ENCODE measurements at places on chromosomes 5 and 9.

DNA sequence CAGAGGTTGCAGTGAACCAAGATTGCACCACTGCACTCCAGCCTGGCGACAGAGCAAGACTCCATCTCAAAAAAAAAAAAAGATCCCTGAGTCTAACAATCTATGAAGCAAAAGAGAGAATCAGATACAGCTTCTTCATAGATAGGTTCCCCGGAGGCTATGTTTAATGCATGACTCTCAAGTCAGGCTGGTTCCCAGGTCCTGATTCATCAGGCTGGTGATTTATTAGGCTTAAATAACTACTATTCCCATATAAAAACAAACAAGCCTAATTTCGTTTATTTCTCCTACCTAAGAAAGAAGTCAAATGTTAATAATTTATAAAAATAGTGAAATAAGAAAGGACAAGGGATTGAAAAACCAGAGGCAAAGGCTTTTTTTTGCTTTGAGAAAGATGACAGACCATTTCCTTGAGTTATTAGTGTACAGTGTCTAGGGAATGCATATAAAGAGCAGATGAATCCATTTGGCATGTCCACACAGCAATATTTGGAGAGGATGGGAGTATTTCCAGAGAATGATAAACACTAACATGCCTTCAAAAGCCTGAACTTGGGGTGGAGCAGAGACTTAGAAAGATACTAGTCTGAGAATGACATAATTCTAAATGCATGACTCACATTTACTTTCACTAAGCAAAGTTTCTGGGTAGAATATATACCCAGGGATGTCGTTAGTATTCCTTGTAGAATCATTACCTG lies 115.3 kb downstream of the NREP start:
- peak; percentile 76 for DNase-seq

- DNase-seq: no peak
Measured at GRCh38 chr9:106972082-106972481, 109.1 kb downstream of the ZNF462 start.

GRCh38 chr9:89602978-89603766 lies 1.6 kb upstream of the GADD45G start:
- DNase-seq: peak; percentile 72

DNA sequence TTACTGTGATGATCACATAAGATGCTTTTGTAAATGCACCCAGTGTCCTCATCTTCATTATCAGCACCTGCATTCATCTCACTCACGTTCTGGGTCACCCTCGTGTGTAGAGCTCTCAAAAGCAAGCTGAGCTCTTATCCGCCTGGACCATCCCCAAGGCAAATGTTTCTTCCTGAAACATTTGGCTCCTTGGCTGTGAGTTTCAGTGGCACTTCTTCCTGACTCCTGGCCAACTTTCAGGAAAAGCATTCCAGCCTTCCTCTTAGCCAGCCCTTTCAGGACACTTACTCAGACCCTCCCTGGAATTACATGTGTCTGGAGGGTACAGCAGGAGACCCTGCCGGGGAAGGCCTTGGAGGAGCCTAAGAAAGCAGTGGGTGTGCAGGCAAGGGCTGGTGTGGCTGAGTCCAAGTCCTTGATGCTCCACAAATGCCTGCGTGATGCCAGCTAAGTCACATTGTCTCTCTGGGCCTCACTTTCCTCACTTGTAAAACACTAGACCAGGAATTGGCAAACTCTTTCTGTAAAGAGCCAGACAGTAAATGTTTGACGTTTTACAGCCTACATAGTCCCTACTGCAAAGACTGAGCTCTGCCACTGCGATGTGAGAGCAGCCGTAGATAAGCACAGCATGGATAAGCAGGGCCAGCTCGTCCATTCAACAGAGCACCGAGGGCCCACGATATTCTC lies 72.1 kb downstream of the PDE6A start:
- peak; percentile 22 for DNase-seq

DNA sequence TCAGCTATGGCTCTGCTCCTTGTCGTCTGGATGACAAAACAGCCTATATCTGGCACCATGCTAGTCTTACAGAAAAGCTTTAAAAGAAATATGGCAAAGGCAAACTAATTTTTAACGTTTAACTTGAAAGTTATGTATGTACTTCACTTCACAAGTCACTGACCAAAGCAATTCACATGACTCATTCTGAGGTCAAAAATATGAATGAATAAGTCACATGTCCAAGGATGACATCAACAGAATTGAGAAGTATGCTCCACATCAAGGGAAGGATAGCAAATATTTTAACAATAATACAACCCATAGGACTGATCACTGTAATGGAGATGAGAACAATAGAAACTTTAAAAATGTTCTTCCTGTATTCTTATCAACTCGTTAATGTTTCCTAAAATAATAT lies 1072.6 kb upstream of the NUDT12 start:
- peak; percentile 8 for DNase-seq

DNA sequence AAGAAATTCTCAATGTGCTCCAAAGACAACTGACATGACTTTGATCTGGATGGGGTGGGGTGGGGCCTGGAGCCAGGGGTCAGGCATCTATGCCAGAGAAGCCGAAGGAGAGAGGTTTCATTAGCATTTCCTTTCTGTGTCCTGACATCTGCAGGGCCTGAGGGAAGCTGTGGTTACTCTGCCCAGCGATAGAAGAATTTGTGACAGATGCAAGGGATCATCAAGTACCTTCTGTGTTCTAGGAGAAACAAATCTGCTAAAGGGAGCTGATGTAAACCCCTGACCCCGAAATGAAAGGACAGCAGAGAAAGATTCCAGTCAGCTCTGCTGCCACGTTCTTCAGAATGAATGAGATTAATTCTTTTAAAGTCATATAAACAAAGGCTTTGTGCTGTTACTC lies 335.7 kb downstream of the PRELID2 start:
- peak; percentile 37 for DNase-seq

DNA sequence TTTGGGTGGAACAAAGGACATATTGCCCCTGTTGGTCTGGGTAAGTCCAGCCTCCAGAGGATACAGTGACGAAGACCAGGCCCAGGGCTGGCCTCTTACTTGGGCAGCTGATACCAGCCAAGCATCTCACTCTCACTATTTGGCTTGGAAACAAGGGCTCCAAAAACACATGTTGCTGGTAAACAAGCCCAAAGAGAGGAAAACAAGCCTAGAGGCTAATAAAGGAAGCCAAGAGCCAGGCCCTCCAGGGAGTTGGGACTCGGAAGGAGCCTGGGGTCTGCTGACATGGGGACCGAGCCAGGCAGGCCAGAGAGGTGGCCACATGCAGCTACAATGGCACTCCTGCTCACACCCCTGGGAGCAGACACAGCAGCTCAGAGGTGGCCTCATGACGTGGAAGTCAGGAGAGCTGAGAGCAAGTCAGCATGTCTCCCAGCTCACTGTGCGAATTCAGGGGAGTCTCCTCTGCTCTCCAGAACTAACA lies 5.7 kb downstream of the SPARC start:
- peak; percentile 61 for DNase-seq

DNA sequence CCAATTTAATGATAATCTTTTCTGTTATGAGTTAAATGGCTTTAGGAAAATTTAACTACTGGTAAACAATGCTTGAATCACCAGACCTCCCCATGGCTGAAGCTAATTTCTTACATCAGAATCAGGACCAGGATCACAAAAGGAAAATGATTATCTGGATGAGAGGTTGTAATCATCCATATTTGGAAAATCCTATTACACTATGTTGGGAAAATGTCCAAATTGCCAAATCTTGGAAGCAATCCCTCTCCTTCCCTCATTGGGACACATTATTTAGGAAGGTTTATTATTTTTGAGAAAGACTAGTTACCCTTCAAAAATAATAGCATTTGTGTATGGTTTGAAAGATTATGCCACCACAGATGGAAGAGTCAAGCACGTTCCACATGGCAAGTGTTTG lies 130.7 kb upstream of the MINAR2 start:
- no peak for DNase-seq

DNA sequence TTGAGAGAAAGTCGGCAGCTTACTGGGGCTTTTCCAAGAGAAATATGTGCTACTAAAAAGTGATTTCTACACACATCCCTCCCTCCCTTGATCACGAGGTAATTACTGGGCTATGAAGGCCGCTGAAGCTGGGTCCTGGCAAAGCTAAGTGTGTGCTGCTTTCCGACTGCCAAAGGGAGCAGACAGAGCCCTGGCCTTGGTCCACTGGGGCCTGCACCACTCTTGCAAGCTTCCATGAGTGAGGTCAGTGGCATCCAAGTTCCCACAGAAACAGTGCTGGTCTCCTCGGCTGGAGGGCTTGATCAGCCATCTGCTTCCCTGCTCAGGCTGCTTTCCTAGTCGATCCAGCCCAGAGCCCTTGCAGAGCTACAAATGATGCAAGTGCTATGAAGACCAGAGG lies 154.8 kb upstream of the LHFPL2 start:
- DNase-seq: peak; percentile 93

DNA sequence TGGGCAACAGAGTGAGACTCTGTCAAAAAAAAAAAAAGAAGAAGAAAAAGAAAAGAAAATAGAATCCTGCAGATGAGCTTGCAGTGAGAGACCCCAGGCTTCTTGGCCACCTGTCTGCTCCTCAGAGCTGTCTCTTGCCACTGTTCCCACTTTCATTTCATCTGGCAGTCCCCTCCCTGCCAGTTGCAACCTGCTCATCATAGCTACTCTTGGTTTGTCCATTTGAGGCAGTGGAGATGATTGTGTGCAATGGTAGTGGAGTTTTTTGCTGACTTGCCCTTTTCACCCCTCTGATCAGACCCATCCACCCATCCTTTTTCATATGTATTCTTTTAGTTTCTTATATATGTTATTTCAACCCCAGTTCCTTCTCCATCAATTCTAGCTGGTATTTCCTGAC lies 28.7 kb downstream of the ANKRD33B start:
- DNase-seq: no peak

DNA sequence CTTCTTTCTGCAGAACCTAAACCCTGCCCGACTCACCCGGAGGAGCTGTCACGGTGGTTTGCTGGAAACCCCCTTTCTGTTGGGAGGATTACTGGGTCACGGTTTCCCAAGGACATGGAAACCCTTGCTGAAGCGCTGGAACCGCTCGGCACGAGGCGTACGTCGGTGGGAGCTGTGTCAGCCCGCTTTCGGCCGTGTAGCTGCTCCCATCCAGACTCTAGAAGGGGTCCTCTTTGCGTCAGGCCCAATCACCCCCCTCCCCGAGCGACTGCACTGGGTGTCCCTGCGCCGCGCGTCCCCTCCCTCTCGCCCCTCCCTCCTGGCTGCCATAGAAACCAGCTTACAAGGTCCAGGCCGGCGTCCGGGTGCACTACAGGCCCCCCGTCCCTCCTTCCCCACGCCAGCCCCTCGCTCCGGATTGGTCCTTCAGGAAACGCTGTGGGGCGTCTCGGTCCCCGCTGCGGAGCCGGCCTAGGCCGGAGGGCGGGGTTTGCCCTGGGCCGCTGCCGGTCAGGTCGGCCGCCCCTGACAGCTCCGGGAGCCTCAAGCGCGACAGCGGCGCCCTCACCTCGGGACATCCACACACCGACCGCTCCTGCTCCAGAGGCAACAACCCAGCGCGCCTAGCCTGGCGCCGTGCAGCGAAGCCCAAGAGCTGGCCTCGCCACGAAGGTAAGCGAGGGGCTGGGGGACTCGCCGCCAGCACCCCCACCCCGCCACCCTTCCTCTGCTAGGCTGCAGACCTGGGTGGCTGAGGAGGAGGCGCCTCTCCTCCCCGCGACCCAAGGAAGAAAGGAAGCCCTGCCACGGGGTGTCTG lies at the start of gene NIM1K:
Gene NIM1K (plus strand): TSS at position 486 of the 818 bp plus-strand sequence. CDS start 53,551 bp downstream, outside the sequence.
- peak; percentile 20 for DNase-seq

DNA sequence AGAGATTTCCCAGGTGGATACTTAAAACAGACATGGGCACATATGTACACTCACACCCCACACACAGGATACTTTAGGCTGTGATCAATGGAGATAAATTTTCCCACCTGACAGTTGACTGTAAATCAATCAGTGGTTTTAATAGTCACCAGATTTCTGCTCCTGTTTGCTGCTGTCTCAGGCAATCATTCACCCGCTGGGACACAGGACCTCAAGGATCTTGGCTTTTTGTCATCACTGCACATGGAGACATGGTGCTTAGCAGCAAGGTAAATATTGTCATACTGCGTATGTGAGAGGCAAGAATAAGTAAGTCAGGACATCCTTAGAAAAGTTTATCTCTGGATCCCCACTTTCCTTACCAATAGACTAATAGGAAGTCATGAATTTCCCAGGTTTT lies 60.8 kb upstream of the KLF9 start:
- DNase-seq: no peak

DNA sequence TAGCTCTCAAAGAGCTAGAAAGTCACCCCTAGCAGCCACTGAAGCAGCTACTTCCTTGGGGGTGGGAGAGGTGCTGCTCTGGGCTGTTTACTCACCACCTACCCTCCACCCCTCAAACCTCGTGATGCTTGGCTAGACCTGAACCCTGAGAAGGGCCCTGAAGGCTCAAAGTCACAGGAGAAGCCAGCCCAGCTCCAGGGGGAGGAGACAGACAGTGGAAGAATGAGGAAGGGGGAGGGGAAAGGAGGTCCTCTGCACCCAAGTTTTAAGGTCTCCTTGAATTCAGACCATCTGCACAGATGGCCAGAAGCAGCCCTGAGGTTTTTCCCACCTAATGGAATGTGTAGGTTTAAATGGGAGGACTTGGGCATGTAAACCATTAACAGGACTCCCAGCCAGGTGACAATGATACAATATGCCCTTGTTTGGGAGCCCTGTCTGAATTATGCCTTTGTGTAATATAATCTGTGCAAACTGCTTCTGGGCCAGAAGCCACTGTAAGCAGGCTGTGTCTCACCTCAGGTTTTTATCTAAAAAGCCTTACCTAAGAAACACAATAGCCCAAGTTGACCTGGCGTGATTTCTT lies 180.5 kb downstream of the PIK3R1 start:
- DNase-seq: no peak

DNA sequence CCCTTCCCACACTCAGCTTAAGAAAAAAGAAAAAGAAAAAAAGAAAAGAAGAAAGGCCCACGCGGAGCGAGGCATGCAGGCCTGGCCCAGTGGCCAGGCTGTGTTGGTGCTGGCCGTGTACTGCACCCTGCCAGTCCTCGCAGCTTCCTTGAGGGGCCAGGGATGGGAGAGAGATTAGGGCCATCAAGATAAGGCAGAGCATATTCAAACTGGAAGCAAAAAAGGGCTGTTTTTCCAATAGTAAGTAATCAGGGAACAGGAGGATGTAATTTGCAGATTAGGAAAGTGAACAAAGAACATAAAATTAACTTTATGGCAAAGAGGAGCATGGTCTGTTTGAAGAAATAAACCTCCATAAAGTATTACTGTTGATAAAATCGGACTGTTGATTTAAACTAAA lies 319.6 kb upstream of the CLINT1 start:
- DNase-seq: no peak

- DNase-seq: no peak
Measured at GRCh38 chr5:58143181-58143580, 316.7 kb downstream of the PLK2 start.

Measured in fibroblast of the aortic adventitia (primary cell).